ENCODE measurements at places on chromosomes 12 and 14.

GRCh38 chr12:69045430-69045829, 112.5 kb upstream of the CPM start:
- DNase-seq: no peak

DNA sequence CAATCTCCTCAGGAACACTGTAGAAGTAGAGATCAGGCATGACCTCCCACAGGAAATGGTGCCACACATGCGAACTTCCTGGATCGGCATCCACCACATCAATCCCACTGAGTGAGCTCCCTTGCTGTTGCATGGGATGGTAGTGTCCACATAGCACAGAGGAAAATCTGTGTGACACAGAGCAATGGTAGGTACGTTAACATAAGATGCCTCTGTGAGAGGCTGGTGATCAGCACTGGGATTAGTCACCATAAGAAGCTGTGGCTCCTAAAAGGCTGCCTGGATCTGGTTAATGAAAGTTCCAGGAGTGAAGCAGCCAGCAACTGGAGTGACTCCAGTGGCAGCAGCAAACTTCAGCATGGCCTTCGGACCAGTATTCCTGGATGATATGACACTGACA, 21.8 kb downstream of the WDHD1 start:
- no peak for DNase-seq

DNA sequence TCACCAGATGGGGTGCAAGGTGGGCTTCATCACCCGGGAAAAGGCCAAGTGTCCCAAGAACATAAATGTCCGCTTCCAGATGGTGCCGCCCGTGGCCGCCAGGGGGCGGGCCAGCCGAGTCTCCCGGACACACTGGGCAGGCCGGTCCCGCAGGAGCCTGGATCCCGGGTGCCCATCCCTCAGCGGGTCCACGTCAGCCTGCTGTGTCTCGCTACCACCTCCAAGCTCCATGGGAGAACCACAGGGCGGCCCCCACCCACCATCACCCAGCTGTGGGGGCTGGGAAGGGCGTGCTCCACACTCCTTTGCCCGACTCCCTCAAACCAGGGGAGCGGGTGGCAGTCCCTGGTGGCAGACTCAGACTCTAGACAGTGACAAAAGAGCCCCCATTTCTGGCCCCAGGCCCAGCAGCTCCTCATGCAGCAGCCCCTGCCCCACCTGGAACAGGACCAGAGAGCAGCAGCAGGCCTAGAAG, 22.0 kb upstream of the NUDT14 start:
- peak; percentile 44 for DNase-seq

DNA sequence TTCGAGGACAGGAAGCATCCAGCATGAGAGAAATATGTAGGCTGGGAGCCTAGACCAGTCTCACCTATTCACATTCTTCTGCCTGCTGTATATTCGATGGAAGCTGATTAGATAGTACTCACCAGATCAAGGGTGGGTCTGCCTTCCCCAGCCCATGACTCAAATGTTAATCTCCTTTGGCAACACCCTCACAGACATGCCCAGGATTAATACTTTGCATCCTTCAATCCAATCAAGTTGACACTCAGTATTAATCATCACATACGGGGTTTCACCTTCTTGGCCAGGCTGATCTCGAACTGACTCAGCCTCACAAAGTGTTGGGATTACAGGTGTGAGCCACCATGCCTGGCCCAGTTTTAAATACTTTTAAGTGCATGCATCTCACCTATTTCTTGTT, 30.5 kb upstream of the SLC10A1 start:
- DNase-seq: no peak

DNA sequence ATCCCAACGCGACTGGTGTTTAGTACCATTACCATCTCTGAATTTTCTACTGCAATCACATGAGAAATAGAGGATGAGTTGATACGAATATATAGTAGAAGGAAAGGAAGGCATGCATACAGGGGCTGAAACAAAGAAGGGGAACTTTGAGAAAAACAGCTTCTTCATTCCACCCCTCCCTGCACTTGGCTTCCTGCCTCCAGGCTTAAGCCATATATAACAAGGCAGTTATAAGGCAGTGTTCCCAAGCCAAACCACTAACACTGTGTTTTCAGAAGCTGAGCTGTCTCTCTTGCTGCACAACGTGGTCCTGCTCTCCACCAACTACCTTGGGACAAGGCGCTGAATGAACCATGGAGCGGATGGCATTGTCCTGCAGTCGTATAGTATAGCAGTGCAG, 11.0 kb downstream of the LETMD1 start:
- DNase-seq: no peak

DNA sequence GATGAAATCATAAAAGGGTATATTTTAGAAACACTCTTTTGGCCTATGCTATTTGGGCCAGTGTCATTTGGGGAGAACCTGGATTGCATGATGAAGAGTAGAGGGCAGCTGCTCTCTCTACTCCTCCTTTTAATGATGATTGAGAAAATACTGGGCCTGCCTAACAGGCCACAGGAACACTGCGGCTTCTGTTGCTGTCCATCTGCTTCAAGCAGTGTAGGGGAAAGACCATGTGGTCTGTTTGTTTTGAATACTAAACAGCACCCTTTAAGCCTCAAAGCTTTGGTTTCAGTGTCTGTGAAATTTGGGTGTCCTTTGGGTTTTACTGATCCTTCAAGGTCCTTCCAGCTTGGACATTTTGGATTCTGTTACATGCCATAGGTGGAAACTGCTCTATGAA, 78.0 kb downstream of the TTC6 start:
- DNase-seq: no peak

GRCh38 chr14:95297832-95298231, 21.9 kb downstream of the CLMN start:
- DNase-seq: no peak

DNA sequence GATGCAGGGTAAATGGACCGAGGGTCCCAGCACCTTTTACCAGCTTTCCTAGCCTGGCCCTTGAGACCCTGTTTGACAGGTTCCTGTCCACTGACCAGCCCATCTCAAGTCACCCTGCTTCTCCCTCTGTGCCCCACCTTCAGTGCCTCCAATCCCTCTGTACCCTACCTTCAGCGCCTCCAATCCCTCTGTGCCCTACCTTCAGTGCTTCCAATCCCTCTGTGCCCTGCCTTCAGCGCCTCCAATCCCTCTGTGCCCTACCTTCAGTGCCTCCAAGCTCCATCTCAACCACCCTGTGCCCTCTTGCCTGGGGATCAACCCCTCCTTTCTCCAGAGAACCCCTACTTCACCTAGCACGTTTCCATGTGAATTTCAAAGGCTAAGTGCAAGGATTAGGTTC, 54.3 kb downstream of the ZFP36L1 start:
- no peak for DNase-seq

GRCh38 chr14:22225516-22226140, 363.4 kb downstream of the DAD1 start:
- DNase-seq: no peak

- DNase-seq: no peak
Observed at GRCh38 chr14:53651096-53651740, 305.4 kb downstream of the BMP4 start.

- DNase-seq: no peak
Observed at GRCh38 chr12:11668611-11669010, 19.1 kb downstream of the ETV6 start.

GRCh38 chr12:13100882-13101769, 2.3 kb downstream of the GSG1 start:
- DNase-seq: peak; percentile 88

- DNase-seq: no peak
Observed at GRCh38 chr14:45970621-45971020, 681.0 kb downstream of the RPL10L start.

GRCh38 chr14:94395282-94395887, 7.0 kb upstream of the SERPINA1 start:
- DNase-seq: no peak

- no peak for DNase-seq
Observed at GRCh38 chr12:3278681-3279414, 201.7 kb downstream of the TSPAN9 start.

- no peak for DNase-seq
Observed at GRCh38 chr14:30826070-30826469, 48.3 kb upstream of the COCH start.

DNA sequence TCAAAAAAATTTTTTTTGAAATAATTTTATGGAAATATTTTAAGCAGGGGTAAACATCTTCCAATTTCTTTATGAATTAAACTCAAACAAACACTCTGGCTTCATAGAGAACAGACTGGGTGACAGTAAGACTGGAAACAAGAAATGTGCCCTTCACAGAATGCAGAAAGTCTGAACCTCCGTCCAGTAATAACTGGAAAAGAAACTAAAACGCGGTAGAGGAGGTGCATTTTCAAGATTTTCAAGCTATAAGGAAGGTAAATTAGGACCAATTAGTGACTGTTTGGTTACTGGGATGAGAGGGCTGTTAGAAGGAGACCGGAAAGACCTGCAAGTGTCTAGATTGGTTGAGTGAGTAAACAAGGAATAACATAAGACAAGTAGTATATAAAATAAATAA, 245.7 kb downstream of the CEP128 start:
- no peak for DNase-seq

All from effector CD8-positive, alpha-beta T cell (primary cell).